ENCODE measurements at places on chromosomes 3 and 15.

DNA sequence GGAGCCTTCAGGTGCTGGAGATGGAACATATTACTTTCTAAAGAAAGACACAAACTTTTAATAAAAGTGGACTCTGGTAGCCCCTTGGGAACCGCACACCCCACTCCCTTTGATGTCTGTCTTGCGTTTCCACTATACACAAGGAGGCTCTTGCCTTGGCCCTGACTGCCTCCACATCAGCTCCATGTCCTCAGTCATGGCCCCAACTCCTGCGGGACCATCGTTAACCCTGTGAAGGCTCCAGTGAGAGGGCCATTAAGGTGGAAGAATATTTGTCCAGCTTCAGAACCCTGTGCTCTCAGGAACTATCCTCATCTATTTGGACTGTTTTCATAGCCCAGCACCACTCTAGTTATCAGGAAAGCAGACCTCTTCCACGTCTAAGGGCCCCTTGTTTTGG is 16.1 kb upstream of the BFSP2 start:
- DNase-seq = no peak

DNA sequence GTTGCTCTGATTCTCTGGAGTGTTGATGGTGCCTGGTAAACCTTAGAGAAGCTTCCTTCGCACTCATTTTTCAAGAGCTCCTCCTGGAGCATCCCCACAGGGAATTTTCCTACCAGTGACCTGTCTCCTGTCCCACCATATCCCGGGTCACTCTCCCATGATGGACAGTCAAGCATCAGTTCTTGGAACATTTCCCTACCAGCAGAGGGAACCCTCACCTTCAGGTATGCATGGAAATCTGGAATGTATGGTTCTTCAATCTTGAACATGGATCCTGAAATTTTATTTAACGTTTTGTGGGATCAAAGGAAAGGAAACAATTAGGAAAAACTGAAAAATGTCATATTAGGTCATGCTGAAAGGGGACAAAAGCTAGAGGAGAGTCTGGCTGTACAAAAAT is 153.8 kb downstream of the SPATA16 start:
- DNase-seq = no peak

- no peak for DNase-seq
Measured at GRCh38 chr3:45216021-45216609, 10.0 kb downstream of the TMEM158 start.

- peak; percentile 95 for DNase-seq
Measured at GRCh38 chr3:115788921-115789470, 165.7 kb downstream of the GAP43 start.

GRCh38 chr15:99994849-99995248 is 261.6 kb upstream of the LYSMD4 start:
- no peak for DNase-seq

DNA sequence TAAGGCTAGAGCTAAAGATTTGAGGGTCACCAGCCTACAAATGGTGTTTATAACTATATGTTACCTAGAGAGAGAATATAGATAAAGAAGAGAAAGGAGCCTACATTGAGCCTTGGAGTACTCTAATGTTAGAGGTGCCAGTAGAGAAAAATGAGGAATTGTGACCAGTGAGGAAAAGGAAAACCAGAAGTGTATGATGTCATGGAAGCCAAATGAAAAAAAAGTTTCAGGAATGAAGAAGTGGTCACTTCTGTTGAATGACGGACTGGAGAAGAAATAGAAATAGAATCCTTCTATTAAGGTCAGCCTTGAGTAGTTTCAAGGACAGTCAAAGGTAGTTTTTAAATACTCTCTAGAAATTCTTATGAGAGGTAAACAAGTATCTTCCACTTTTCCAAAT is 51.2 kb upstream of the MLF1 start:
- DNase-seq = no peak

GRCh38 chr15:101608201-101608600 is 44.0 kb downstream of the TM2D3 start:
- no peak for DNase-seq

DNA sequence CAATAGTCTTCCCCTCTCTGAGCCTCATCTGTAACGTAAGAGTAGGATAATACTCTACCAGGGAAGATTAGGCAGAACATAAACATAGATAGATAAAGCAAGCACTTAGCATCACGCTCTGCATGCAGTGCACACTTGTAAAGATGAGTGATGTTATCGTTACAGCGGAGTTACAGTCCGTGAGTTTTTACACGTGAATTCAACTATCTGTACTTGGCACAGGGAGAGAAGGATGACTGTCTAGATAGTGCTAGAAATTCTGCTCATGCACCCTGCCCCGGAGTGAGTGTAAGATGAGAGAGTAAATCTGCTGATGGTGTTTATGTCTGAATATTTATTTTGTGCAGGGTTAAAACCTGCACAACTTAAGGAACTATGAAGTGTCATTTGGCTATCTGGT is 35.8 kb downstream of the HAPLN3 start:
- no peak for DNase-seq

- no peak for DNase-seq
Measured at GRCh38 chr3:167691366-167691765, 37.6 kb upstream of the WDR49 start.

GRCh38 chr3:60609446-60609845 is 641.8 kb downstream of the FHIT start:
- peak; percentile 14 for DNase-seq

- DNase-seq = no peak
Measured at GRCh38 chr3:54053211-54053610, 69.1 kb upstream of the CACNA2D3 start.

DNA sequence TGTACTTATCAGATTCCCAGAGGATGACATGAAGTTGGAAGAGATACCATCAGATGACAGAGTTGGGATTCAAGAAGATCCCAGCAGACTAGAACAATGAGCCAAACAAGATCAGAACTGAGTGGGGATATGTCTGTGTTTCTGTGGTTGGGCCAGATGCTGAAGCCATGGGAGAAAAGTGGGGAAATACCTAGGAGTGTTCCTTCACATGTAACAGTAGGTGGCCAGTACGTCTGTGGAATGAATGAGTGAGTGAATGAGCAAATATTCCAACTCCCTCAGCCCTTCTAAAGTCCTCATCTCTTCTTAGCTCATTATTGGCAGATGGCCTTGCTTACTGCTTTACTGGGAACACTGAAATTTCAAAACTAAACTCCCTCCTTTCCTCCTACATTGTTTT is 32.2 kb upstream of the GREM1 start:
- DNase-seq = peak; percentile 92

- DNase-seq = no peak
Measured at GRCh38 chr3:157347577-157348303, 88.9 kb upstream of the PTX3 start.

GRCh38 chr3:190381441-190381840 is 6.5 kb upstream of the CLDN16 start:
- DNase-seq = peak; percentile 40

DNA sequence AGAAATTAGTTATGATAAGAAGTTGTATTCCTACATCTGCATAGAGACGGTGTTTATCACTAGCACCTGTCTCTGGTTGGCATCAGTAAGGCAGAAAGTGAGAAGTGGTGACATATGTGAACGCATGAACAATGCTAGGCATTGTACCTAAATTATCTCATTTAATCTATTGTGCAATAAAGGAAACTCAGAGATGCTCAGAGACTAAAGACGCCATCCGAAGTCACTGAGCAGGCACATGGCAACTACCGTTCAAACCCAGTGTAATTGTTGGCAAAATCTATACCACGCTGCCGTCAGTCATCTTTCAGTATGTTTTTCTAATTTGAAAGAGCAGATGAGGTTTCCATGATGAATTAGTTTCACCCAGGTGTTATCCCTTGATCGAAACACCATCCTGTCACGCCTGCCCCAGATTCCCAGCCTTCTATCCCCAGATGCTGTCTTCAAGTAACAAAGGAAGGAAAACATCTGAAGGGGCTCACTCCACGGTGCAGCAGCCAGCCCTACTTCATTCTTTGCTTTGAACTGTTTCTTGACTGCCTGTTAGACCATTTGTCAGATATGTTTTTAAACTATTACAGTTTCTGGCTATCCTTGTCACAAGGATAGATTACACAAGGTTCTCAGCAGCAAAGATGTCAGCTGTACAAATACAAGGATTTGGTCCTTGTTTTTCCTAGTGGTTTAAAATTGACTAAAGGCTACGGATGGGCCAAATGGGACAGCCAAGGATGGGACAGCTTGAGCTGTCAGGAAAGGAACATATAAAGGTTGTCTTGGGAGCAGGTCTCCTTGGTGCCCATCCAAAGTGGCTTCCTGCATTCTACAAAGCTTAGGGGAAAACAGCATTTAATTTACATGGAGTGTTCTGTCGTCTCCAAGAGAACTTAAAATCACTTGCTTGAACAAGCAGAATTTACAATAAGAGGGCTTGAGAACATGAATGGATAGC is 99.1 kb downstream of the TMEM108 start:
- no peak for DNase-seq

GRCh38 chr3:70108072-70108471 is 108.5 kb downstream of the SAMMSON start:
- peak; percentile 8 for DNase-seq

- DNase-seq = no peak
Measured at GRCh38 chr15:51739061-51739712, 1.7 kb upstream of the LYSMD2 start.

- DNase-seq = no peak
Measured at GRCh38 chr15:43169888-43170287, 15.3 kb upstream of the CCNDBP1 start.

DNA sequence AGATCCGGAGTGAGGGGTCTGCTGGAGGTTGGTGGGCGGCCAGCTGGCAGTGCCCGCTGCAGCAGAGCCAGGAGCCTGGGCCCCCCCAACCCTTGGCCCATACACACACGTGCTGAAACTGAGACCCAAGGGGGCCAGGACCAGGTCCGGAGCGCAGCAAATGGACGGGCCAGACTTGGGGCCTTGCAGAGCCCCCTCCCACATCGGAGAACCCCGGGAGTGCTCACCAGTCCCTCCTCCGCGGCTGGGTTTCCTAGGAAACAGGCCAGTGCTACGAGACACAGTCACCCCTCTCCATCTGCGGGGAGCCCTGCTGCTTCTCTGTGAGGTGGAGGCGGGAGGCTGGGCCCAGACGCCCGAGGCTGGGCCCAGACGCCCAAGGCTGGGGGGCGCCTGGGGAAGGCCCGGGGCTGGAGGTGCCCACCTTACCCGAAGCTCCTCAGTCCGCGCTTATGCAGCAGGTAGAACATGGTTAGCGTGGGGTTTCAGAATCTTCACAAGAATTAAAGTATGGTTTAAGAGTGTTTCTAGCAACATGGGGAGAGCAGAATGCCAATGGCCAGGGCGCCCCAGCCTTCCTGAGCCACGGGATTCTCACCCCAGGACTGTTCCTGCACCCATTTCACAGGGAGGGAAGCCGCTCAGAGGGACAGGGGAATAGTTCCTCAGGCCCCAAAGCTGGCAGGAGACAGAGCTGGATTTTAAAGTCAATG is 135.0 kb upstream of the PRR20G start:
- no peak for DNase-seq

- peak; percentile 73 for DNase-seq
Measured at GRCh38 chr3:61926923-61927322, 365.6 kb downstream of the PTPRG start.

DNA sequence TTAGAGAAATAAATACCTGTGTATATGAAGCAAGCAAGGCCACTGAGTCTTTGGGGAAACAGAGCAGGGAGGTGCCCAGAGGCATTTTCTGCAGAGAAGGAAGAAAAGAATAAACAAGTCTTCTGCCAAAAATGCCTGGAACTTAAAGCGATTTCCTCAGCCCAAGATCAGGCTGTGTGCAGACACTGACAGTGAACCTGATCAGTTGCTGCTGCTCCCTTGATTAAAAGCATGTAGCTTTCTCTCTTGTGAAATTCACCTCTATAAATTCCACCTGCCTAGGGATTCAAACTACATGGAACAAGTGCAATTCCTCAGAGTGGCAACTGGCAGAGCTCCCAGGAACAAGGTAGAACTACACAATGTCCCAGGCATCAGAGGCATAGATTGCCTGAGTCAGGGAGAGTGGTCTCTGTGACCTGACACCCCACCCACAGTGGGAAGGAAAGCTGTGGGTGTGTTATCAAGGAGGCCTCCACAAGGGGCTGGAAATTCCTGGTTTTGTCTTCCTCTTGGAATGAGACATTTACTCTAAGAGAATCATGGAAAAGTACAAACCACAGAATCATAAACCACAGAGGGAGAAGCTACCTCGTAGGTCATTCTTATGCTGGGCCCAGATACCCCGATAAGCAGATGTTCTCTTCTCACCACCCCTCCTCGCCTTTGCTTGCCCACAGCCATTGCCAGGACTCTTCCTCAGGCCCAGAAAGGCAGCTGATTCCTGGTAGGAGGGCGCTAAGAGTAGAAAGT is 1.8 kb upstream of the ZBTB38 start:
- DNase-seq = peak; percentile 83

GRCh38 chr15:64523240-64523639 is 62.9 kb downstream of the ZNF609 start:
- DNase-seq = no peak

- peak; percentile 7 for DNase-seq
Measured at GRCh38 chr3:122169911-122170310, 13.6 kb upstream of the CASR start.

- DNase-seq = peak; percentile 64
Measured at GRCh38 chr3:143040261-143040879, 39.0 kb downstream of the U2SURP start.

DNA sequence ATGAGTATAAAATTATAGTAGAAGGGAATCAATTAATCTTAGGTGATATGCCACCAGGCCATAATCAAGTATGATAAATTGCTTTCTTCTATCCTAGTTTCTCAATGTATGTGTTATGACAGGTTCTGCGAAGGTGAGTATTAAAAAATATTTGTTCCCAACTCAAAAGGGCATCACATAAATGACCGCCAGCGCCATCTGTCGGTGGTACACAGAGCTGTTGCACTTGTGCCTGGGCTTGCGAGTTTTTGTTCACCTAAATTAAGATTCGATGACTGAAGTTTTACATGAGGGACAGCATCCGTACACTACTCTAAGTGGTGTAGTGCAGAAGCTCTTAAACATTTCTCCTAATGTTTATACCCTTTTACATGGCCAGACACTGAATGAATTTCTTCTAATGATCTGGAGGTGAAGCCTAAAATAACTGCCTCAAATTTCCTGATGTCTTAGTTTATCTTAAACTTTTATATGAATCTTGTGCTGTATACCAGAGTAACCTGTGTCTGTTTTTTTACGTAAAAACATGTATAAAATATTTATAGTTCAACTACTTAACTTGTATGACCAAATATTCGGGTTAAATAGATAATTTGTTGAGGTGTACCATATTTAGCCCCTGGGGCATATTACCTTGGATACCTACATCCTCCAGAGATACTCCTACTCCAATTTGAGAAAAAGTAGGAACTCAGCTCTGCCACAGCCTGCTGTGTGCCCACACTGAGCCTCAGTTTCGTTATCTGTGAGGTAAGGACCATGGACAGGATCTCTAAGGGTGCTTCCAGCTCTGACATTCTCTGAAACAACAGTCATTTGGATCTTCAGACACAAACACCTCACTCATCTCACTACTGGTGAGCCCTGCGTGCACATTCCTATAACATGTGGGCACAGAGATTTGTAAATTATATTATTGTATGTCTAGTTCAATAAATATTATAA is 365.6 kb downstream of the MAGI1 start:
- peak; percentile 70 for DNase-seq

- no peak for DNase-seq
Measured at GRCh38 chr3:133853925-133854227, 41.8 kb downstream of the RAB6B start.

All from GM23248 (cell line).